ENCODE measurements at places on chromosomes 7 and 10. TPM values are rescaled to one million over a fixed set of nuclear protein-coding genes. Genes with fewer than 3 reads are reported as not detected.

CALML3 gene
- total RNA-seq: not detected

TMEM184A gene
- total RNA-seq: 0.49 TPM

CAMK2B gene
- total RNA-seq: 5.9 TPM

OR6B1 gene
- not detected for total RNA-seq

TRIM73 gene
- 1.6 TPM for total RNA-seq

HOXA13 gene
- total RNA-seq: 0.40 TPM

FAM53B gene
- total RNA-seq: 31.2 TPM

Measured in muscle of leg (tissue), 16 donors.